ENCODE measurements at places on chromosomes 7 and 10.

DNA sequence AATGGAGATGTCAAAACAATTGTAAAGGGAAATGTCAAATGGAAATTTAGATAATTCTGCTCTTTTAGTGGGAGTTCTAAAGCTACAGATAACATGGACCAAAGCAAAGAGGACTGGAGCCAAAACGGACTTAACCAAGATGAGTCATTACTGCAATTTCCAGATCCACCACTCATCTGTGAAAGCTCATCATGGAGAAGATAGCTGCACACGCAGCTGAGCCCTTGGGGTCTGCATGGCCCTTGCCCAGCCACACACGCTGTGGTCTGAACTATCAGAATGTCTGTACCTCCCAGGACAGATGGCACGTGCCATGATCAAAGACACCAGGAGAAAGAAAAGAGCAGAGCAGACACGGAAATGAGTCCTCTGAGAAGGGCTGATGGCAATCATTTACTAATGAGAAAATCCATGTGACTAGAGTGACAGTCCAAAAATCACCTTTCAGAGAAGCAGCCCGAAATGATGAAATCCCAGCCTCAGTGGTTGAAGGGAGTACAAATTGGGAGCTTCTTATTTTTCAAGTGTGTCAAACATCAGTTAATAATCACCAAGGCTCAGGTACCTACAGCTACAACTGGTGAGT is 177.9 kb upstream of the MGMT start:
- peak; percentile 87 for DNase-seq

DNA sequence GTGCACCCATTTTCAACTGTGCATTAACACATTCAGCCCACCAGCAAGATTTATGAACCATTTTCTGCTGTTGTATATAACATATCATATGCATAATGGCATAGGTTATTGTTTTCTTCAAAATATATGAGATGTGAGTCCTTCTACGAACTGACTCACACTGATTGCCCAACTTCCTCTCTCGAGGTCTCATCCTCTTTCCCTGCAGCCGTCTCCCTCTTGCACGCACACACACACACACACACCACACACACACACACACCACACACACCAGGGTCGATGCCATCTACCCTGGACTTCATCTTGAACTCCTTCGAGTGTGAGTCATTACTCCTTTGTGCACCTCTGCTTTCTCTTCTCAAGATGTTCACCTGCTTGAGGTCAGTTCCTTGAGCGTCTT is 36.7 kb downstream of the EGFR start:
- DNase-seq: no peak

GRCh38 chr7:44580945-44581878 is 819 bp downstream of the TMED4 start:
- DNase-seq: no peak

DNA sequence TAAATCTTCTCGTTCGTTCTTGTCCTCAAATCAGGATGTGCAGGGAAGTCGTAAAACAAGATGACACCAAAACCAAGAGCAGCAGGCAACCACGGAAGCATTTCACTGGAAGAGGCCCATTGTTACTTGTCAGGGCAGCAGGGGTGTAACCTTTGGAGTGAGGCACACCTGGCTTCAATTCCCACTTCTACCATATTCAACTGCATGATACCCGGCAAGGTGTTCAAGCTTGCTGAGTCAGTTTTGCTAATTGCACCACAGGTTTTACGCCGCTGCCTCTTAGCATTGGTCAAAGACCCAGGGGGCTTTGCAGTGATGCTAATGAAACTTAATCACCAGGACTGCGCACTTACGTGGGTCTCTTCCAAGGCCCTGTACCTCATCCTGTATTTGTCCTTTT is 50.0 kb upstream of the PTER start:
- no peak for DNase-seq

DNA sequence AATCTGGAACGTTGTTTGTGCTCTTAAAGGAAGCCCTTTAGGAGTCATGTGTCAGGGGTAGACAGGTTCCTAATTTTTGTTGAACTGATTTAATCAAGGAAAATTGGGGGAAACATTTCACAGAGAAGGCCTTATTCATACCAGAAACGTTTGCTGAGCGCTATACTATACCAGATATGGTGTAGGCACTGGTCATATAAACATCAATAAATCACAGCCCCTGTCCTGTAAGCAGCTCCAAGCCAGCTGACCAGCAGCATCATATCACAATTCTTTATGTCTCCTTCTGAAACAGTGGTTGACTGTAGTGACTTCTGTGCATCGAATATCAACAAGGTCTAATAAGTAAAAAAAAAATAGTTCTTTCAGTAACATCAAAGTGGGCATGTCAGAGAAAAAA is 1.1 kb downstream of the TMEM178B start:
- DNase-seq: no peak

- DNase-seq: no peak
These were observed 52.8 kb upstream of the CHST3 start for GRCh38 chr10:71911296-71911953.

DNA sequence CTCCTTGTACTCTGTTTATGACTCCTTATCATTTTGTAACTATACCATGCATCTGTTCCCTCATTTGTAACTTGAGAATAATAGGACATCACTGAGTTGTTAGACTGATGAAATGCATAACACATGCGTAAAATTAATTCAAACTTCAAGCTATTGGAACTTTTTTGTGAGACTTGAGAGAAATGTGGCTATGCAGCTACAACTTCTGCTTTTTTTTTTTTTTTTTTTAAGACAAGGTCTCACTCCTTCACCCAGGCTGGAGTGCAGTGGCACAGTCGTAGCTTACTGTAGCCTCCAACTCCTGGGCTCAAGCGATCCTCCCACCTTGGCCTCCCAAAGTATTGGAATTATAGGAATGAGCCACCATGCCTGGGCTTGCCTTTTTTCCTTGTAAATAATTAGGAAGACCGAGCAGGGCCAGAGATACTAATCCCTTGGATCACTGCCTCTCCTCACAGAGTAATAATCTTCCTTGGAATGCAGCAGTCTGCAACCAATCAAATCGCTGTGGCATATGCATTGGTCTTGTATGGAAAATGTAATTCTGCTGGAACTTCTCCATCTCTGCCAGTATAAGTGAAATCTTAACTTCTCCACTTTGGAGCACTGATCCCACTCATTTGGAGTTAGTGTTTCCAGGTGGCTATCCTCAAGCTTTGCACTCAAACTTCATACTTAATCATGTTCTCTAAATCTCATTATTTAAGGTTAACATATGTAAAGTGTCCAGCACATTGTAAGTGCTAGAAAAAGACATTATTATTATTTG is 2.0 kb upstream of the PANK1 start:
- no peak for DNase-seq

DNA sequence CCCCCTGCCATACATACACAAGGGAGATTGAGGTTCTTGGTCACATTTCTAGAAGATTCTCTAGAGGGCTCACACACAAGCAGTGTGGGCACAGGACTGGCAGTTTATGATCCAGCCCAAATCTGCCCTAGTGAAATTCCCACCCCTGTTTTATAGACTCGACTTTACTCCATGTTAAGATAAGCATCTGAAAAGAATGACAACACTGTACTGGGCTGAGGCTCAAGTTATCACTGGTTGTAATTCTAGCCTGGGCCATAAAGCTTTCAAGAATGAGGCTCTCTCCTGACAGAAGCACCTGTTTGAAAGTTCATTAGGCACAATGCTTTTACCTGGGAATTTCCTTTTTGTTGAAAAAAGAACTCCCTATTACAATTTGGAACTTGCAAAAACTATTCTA is 195.6 kb upstream of the GLI3 start:
- DNase-seq: no peak

DNA sequence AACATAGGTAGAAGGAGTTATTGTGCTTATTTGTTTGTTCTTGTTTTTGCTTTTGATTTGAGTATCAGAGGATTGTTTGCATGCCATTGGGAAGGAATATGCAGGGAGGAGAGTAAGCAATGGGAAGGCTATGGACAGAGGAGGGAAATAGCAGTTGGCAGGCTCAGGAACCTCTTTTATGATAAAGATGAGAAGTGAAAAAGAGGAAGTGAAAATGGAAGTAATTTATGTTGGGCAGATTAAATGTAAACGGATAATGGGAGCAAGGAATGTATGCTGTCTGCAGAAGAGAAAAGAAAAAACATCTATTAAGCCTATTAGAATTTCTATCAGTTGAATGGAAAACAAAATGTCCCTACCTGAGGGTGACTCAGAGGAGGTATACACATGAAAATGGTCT is 90.1 kb upstream of the NPSR1 start:
- DNase-seq: no peak
